Activated naive CD4-positive, alpha-beta T cell (primary cell): ENCODE measurements at places on chromosomes 5 and 9.

GRCh38 chr5:167908606-167909005, 382.8 kb upstream of the WWC1 start:
- no peak for DNase-seq

- DNase-seq = no peak
Measured at GRCh38 chr9:14907360-14907685, 2.9 kb downstream of the FREM1 start.

- no peak for DNase-seq
Measured at GRCh38 chr5:35804201-35804653, 52.5 kb upstream of the IL7R start.

GRCh38 chr5:157331807-157332206, 65.9 kb downstream of the CYFIP2 start:
- no peak for DNase-seq

- no peak for DNase-seq
Measured at GRCh38 chr5:99349787-99350186, 421.0 kb upstream of the CHD1 start.

DNA sequence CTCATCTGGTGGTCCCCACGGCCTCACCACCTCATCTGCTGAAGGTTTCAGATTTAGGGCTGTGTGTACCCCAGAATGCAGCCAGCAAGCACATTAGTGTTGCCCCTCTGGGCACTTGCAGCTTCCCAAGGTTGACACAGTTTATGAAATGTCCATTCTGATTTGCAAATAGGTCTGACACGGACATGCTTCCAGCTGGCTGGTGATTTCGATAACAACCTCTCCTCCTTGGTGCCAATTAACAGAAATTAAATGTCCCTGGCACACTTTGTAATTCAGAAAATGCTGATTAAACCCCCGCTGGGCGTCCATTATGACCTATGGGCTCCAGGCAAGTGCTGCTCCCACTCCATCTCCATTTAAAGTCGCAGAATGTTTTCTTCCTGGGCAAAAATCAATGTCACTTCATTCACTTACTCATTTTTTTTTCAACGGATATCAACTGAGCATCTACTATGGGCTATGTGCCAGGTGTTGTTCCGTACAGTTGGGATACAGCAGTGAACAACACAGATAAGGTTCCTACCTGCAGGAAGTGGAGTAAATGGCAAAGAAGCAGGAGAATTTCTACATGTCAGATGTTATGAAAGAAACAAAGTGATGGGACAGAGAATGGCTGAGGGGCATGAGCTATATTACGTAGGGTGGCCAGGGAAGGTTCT, 32.0 kb downstream of the PLAC8L1 start:
- no peak for DNase-seq

DNA sequence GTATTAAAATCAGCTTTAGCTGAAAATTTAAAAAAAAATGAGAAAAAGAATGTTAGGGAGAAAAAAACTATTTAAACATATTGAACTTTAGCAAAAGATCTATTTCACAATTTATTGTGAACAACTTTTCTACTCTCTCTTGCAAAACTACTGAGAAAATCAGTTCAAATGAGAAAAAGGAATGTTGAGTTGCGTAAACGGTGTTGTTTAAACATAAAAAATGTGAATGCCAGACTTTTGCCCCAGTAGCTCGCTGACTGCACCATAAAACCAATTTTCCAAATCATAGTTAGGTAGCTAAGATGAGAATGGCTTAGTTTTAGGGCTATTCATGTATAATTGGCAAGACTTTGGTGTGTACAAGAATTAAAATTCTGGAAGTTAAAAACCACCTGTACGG, 13.4 kb upstream of the RAD23B start:
- no peak for DNase-seq

DNA sequence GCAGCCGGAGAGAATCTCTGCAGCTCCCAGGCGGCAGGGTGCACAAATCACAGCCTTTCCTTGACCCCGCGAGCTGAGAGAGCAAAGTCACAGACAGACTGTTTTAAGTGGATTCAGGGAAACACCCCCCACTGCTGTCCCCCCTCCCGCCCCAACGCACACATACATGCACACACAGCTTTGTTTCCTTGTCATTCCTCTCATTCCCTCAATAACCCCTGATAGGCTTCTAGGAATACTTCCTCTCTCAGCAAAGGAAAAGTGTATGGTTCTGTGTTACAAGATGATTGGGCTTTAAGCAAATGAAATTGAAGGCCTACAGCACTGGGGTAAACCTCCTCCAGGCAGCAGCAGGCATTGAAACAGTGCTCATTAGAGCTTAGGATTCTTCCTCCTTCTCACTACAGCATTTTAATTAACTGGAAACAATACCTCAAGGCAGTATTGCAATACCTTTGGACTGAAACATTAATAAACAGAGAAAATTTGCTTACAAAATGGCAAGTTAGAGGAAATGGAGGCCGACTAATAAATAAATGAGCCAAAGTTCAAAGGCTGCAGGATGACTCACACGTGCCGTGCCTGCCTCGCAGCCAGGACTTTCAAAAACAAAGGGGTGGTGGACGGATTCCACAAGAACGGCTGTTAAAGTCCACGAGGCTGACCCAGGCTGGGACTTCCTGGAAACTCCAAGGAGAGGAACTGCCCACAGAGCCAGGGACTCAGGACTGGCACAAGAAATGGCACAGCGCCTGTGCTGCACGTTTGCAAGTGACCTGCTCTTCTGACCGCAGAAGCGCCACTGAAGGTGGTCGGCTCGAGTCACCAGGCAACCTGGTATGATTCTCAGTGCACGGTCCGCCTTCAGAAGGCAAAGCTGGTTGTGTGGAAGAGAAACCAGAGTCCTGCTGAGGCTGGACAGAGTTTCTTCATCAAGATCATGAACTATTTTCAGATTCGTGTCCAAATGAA, 236.2 kb downstream of the SYK start:
- no peak for DNase-seq

GRCh38 chr9:98809311-98810101, 2.0 kb downstream of the GALNT12 start:
- DNase-seq = no peak

- no peak for DNase-seq
Measured at GRCh38 chr9:86994231-86994630, 46.9 kb upstream of the GAS1 start.

DNA sequence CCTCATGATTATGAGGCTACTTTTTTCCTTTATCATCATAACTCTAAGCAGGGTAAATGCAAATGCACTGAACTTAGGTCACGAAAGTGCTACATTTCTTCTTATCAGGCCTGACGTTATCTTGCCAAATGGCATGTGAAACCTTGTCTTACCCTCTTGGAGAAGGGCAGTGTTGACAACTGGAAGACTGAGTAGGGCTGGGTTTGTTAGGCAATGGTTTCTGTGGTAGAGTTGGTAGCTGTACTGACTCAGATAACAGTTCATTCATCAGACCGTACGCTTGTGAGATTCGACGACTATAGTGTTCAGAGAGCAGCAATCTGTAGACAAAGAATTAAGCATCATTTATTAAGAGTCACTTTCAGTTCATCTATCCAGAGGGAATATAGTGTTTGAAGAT, 127.7 kb downstream of the CPLANE1 start:
- DNase-seq = no peak

- DNase-seq = no peak
Measured at GRCh38 chr9:117681888-117682287, 22.3 kb upstream of the TLR4 start.

DNA sequence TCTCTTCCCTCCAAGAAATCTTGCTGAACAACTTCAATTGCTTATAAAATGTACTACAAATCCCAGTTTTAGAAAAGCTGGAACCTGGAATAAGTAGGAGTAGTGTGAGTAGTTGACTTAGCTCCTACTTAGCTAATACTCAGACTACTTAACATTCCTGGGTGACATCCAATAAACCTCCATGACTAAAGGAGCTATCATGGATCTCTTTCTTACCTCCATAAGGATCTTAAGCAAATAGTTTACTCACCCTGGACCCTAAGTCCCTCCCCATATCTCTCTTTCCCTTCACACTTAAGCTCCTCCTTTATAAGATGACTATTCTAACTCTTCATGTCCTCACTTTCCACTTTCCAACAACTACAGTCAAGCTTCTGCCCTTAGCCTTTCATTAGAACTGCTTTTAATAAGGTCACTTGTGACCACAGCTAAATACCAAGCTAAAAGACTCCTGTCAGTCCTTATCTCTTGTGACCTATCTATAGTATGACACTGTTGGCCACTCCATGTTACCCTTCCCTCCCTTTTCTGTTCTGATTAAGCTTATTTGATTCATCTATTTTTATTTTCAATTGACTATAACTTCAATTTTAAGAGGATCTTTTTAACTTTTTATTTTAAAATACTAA, 194.9 kb downstream of the RFX3 start:
- no peak for DNase-seq

GRCh38 chr5:65961633-65962032, 35.3 kb downstream of the ERBIN start:
- no peak for DNase-seq

DNA sequence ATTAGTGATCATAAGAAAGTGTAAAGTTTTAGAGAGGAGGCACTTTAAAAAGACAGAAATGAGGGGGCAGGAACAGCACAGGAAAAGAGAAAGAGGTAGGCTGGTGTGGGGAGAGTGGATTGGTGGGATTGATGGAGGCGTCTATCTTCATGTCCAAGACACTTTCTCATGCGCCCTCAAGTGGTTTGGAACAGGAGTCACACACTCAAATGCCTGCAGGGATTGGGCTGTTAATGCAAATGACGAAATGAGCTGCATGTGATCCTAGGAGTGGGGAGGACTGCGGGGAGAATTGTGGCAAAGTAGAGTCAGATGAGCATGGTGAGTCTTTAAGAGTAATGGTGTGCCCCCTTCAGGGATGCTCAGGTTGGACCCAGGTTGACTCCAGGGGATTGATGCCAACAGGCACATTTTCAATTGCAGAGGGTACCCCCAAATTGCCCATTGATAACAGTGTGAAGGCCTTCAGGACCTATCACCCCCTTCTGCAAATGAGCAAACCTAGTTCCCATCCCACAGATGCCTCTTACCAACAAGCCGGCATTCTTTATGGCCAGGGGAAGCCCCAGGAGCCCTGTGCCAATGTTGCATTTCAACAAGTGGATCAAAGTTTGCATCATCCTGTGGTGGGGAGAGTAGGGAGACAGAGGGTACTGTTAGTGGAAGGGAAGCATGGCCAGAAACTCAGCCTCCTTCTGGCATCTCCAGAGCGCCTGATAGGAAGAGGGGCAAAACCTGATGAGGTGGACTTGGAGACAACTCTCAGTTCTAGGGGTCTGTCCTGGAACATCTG, 5.3 kb downstream of the SLC36A3 start:
- no peak for DNase-seq
